ENCODE measurements at places on chromosomes 1 and 21.

- no peak for DNase-seq
These were observed 103.1 kb downstream of the SLC25A24 start for GRCh38 chr1:108097018-108097417.

- DNase-seq, result no peak
These were observed 30.9 kb upstream of the FCRL4 start for GRCh38 chr1:157628773-157629172.

- no peak for DNase-seq
These were observed 32.3 kb downstream of the TMEM63A start for GRCh38 chr1:225849925-225850324.

DNA sequence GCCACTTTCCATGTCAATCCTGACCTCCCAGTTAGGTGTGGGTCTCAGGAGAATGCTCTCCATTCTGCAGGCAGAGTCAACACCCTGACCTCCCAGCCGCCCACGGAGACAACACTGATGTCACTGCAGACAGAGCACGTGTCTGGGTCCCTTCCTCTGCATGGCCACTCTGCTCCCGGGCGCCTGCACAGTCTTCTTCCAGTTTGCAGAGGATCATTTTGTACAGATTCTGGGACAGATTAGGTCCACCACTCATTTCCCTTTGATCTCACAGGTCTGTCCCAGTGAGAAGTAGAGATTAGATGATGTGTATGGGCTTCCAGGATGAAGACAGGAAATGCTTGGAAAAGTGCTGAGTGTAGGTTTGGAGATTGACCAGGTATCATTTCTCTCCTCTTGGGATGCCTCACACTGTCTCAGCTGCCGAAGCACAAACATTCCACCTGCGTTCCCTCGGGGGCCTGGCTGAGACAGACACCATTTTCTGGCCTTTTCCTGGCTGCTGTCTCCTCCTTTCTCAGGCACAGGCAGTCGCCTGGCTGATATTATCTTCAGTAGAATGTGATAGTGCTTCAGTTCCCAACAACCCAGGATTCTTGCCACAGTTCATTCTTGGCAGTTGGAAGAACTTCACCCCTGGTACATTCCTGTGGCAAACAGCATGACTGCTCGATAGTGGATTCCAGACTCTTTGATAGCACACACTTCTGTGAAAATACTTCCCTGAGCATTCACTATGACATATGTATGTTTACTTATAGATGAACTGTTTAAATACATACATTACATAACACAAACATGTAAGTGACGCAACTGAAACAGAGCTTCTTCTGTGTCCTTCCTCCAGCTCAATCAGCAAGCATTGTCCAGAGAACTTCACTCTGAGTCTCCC lies 7.9 kb downstream of the MYBPHL start:
- peak; percentile 86 for DNase-seq

GRCh38 chr1:104987210-104987609 lies 1237.5 kb downstream of the AMY1C start:
- DNase-seq, result no peak

DNA sequence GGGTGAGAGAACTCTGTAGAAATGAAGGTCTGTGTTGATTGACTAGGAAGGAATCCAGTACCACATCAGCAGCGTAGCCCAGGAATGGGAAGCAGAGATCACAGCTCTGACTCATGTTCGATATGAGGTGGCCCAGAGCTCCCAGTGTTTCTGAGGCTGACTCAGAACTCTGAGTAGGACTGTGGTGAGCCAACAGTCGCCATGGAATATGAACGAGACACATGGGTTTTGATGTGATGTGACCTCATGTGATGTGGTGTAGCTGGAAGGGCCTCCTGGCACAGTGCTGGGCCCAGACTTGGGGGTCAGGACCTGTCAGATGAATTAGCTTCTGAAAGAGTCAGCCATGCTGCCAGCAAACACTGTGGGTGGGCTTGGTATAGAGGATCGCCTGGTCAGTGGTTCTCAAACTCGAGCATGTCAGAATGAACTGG lies 237.0 kb downstream of the MRPL39 start:
- DNase-seq, result peak; percentile 86
